ENCODE measurements at places on chromosomes 5 and 9.

- DNase-seq, result no peak
These were observed 18.6 kb upstream of the ZNF366 start for GRCh38 chr5:72525816-72526215.

GRCh38 chr5:93219641-93220145, 361.3 kb downstream of the NR2F1-AS1 start:
- no peak for DNase-seq

DNA sequence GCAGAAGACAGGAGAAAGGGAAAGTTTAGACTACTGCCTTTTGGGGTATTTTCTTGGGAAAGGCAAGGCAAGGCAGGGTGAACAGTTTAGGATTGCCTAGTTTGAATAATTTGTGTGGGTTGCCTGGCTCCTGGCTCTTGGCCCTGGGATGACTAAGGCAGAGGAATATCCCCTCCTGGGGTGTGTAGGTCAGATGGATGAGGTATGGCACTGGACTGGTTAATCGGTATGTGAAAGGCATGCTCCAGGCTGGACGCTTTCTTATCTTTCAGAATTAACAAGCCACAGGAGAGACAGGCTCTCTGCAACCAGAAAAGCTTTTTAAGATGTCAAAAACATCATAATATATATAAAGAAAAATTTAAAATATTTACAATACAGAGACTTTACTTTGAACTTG, 58.6 kb downstream of the STARD4 start:
- DNase-seq, result no peak

DNA sequence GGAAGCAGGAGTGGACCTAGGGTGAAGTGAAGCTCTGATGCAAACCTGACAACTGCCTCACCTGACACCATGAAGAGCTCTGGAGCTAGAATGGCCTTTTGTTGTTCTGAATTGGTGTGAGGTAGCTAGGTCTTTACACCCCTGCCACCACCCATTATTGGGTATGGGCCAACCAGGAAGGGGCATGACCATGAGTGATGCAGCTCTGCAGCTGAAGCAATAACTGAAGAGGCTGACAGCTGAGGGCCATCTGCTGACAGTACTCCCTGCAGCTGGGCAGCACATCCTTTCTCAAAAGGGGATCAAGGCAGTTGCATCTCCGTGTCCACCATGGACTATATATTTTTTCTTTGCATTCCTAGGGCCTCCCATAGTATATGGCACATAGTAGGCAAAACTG, 87.0 kb upstream of the TLE1 start:
- DNase-seq, result no peak

DNA sequence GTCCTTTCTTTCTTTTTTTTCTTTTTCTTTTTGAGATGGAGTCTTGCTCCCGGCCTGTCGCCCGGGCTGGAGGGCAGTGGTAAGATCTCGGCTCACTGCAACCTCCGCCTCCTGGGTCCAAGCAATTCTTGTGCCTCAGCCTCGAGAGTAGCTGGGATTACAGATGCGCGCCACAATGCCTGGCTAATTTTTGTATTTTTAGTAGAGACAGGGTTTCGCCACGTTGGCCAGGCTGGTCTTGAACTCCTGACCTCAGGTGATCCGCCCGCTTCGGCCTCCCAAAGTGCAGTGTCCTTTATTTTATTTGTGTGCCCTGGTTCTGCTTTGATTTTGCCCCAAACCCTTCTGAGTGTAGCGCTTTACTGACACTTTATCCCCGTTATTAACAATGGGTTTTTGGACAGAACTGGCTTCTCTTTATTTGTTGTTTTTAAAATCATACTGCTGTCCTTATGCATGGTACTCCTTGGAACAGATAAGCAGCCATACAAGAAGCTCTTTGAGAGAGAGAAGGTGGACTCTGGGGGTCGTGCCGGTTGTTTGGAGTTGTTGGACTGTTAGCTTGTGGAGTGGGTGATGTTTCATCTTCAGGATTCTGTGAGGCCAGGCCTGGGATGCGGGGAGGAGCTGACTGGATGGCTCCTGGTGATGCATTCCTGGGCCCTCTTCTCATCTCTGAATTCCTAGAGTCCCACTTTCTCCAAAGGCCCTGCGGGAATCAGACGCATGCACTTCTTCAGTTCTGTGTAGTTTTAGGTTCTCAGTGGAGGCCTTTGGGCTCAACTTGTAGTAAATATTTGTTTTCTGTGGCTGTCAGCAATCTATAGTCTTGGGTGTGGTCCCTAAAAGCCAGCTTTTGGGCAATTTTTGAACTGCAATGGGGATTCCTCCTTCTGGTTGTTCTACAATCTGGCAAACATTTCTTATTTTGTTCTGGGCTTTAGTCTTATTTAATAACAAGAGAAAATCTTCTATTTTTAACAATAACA, 47.8 kb downstream of the PTTG1 start:
- DNase-seq, result no peak

- DNase-seq, result no peak
These were observed 380.7 kb upstream of the IRX1 start for GRCh38 chr5:3214838-3215374.

GRCh38 chr9:113626735-113627495, 163.4 kb downstream of the RGS3 start:
- DNase-seq, result no peak

- peak; percentile 76 for DNase-seq
These were observed 1468.0 kb downstream of the FOXD4L5 start for GRCh38 chr9:63816751-63817621.

GRCh38 chr5:2866662-2867372, 115.3 kb upstream of the IRX2 start:
- no peak for DNase-seq

GRCh38 chr9:69155341-69156030, 18.6 kb upstream of the TJP2 start:
- no peak for DNase-seq

GRCh38 chr9:125633116-125633745, 73.8 kb downstream of the MAPKAP1 start:
- DNase-seq, result no peak

- peak; percentile 53 for DNase-seq
These were observed 277.7 kb upstream of the PTGER4 start for GRCh38 chr5:40402007-40402364.

GRCh38 chr5:18305288-18305924, 671.1 kb downstream of the TAF11L14 start:
- DNase-seq, result no peak

- no peak for DNase-seq
These were observed 241.3 kb downstream of the DEPDC1B start for GRCh38 chr5:60458666-60459065.
